KG1 (cell line): ENCODE measurements at places on chromosomes 2 and 18.

DNA sequence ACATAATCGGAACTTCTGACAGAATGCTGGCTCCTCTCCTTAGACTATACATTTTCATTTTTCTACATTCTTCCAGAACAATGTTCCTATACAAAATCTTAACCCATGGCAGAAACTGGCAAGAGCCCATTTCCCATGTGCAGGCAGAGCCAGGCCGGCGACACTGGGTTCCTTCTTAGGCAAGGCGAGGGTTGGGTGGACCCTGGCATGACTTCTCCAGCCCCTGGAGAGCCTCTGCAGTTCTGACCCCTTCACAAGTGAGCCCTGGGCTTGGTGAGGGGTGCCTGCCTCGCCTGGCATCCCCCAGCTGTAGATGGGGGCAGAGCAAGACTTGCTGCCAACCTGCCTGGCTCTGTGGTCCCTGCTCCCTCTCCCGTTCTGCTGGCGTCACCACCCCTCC is 5.0 kb downstream of the GYPC start:
- DNase-seq, result no peak

- no peak for DNase-seq
Observed at GRCh38 chr18:34126121-34126520, 98.6 kb downstream of the NOL4 start.

DNA sequence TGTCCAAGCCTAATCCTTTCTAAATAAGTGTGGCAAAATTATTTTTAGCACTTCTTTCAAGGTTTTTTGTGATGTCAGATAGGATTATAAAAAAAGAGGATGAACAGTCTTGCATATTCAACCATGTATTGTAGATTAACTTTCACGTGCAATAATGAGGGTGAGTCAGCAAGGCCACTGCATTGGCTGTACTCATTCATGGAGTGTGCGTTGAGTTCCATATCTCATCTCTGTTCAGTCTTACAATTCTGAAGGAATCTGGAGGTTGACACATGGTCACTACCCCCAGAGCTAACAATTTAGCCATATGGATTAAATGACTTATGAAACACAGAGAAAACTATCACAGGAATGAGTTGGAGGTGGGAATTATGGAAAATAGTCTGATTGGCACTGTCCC is 810.5 kb downstream of the SLC4A3 start:
- no peak for DNase-seq

GRCh38 chr18:69956057-69956456 is 8.4 kb upstream of the CD226 start:
- DNase-seq, result no peak

DNA sequence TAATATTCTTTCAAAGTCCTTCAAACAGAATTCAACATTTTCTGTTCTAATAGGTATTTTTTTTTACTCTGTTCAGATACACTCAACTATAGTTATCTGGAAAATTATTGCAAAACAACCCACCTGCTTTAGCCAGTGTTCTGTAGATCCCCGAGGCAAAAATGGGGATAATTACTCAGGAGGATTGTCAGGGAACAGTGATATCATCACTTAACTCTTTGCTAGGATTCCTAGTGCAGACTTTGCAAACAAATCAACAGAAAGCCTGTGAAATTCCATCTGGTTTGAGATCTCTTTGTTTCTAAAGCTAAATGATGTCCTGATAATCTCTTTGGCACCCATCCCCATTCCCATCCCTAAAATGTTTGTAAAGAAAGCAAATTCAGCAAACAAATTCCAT is 413.6 kb upstream of the MEIS1 start:
- no peak for DNase-seq
